ENCODE measurements at places on chromosomes 2 and 18.

GRCh38 chr2:5705490-5705889, 13.3 kb downstream of the SOX11 start:
- no peak for DNase-seq

GRCh38 chr2:235102896-235103295, 151.1 kb downstream of the SH3BP4 start:
- no peak for DNase-seq

DNA sequence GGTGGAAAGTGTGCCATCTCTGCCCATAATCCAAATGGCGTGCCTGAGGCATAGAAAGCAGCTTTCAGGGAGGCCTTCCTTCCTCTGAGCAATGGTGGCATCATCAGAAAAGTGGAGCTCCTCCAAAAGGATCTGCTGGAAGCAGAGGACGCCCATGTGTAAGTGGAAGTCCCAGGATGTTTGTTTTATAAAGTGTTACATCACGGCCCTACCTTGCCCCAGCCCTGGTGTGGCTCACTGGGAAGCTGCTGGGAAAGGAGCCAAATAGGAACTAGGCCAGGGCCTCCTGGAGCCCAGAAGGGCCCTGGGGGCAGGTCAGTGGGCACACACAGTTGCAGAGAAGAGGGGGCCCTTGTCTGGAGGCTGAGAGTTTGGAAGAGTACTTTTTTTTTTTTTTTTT, 4.2 kb upstream of the ODC1 start:
- DNase-seq, result no peak

- DNase-seq, result no peak
These were observed 141.2 kb upstream of the CTAGE1 start for GRCh38 chr18:22558945-22559385.

- no peak for DNase-seq
These were observed 1.1 kb downstream of the ENOSF1 start for GRCh38 chr18:711310-711656.

DNA sequence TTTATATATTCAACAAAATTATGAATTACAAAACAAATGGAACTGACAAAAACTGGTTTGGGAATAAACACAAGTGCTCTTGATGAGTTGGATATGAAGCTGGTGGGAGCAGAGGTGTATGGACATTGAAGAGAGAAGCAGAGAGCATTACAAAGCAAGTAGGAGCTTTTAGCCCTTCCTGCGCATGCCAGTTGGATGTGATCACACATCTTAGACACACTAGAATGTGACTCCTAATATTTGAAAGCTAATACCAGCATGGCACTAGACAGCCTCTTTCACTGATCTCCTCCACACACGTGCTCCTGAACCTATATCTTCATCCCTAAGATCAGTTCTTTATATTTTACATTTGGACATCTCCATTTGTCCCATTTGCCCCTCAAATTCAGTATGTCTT, 298.1 kb downstream of the MTX2 start:
- DNase-seq, result no peak

DNA sequence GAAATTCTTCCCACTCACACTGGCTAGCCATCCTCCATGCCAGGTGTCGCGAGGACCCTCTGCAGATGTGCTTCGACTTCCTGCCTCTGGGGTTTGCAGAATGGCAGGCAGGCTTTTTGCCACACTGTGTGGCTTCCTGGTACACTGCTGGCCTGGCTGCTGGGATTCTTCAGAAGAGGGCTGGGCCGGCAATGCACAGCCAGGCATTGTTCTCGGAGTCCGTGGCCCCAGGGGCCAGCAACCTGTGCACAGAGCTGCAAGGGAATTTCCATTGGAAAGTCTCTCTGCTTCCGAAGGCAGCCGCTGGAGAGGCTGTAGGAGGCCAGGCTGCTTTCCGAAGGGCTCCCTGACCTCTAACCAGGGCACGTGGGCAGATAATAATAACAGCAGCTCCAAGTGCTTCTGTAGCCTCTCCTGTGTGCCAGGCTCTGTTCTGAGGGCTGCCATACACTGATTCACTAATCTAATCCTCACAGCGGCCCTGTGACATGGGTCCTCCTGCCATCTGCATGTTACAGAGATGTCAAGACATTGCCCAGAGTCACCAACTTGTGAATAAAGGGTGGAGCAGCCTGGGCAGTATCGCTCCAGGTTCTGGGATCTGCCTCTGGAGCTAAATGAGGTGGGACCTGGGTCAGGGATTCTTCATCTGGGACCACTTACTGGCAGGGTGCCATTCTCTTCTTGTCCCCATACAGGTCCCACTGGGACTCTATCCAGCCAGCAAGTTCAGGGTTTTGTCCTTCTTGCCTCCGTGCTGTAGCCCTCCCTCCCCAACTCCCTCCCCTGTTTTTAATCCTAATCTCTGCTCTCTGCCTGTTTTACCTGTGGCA, 5.0 kb downstream of the LDLRAD4 start:
- DNase-seq, result no peak

- DNase-seq, result no peak
These were observed 266.4 kb upstream of the FN1 start for GRCh38 chr2:215702116-215702902.

GRCh38 chr2:201900362-201900761, 94.0 kb downstream of the CDK15 start:
- DNase-seq, result no peak

DNA sequence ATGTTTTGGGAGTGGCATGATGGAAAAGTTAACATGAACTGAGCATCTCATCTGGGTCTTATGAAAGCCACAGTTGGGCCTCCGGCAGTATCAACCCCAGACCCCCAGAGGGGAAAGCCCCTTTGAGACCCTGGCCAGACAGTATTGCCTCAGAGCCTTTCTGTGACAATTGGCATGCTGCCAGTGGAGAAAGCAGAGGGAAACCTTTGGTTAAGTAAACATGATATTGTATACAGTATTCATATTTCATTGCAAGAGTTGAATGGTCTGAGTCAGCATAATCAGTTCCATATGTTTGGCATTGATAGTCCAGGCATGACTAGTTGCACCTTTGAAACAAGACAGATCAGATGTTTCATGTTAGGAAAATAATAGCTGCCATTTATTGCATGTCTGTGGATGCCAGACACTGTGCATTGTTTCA, 20.0 kb downstream of the MERTK start:
- no peak for DNase-seq

- DNase-seq, result no peak
These were observed 241.3 kb downstream of the LOXHD1 start for GRCh38 chr18:46415532-46416252.

DNA sequence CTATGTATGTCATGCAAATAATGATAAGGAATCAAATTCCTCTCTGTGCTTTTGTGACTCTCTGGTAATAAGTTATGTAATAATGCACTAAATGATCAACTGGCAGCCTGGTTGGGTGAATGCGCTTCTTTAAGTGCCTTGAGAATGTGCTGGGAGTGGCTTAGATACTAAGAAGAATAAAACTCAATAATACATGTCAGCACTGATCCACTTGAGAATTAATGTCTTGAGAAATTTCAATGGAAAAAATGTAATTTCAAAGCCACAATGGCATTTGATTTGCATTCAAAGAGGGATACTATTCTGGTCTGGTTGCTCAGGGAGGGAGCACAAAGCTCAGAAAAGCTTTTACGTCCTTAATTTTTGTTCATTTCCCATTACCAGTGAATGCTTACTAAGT, 137.7 kb upstream of the MMADHC start:
- DNase-seq, result no peak

GRCh38 chr2:200253639-200254038, 52.9 kb upstream of the SPATS2L start:
- DNase-seq, result no peak

- DNase-seq, result no peak
These were observed 3.2 kb downstream of the TXNL4A start for GRCh38 chr18:79985172-79985571.

DNA sequence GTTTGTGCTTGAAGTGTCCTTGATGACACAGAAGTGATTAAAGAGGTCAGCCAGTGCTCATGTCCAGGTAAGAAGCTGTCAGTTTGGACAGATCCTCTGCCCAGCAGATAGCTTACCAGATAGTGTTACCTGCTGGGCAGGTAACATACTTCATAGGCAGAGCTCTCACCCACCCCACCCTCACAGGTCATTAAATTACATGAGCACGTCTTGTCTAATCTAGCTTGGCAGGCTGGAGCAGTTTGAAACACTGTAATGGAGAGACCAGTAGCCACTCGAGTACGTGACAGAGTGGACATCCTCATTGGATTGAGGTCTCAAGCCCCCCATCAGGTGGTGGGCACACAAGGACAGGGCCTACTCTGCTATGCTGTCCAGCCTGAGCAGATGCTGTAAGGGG, 27.1 kb downstream of the TTC32 start:
- no peak for DNase-seq

- no peak for DNase-seq
These were observed 666.8 kb downstream of the ARHGAP15 start for GRCh38 chr2:143796051-143796450.

- DNase-seq, result no peak
These were observed 94.0 kb upstream of the ACVR1C start for GRCh38 chr2:157722580-157723234.

- no peak for DNase-seq
These were observed 140.8 kb downstream of the MEIS1 start for GRCh38 chr2:66575625-66576310.

DNA sequence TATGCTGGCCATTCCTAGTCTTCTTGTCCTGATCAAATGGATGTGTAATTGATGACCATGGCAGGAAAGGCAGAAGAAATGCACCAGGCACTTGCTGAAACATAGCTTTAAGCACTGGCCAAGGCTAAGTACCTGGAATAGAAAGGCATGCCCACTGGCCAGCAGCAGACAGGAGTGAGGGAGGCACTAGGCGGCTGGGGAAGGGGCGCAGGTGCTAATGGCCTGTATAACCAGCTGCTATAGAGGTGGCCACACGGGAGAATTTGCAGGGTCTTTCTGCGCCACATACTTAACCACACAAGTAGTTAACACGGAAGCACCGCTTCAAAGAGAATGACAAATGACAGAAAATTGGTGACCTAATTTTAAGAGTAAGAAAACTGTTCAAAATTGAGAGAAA, 66.3 kb upstream of the CHRNA1 start:
- DNase-seq, result no peak

DNA sequence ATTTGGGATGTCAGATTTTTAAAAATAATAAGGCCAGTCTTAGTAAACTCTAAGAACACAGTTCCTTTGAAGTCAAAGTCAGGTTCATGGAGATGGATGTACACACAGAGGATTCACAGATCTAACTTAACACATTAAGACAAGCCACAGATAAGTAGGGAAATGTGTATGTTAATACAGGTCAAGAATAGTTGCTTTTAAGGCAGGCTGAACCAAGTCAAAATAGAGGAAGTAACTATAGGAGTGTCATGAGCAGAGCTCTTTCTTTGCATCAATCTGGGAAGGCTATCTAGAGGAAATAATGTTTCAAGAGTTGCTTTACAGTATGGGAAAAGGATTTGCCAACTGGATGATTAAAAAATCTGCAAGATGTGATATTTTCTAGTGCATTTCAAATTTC, 128.0 kb upstream of the FBXO11 start:
- DNase-seq, result no peak

- DNase-seq, result peak; percentile 24
These were observed 214.2 kb downstream of the PTGR3 start for GRCh38 chr18:74994502-74995418.

GRCh38 chr2:184598002-184598315, 370 bp upstream of the ZNF804A start:
- DNase-seq, result no peak

GRCh38 chr2:191601060-191601459, 76.9 kb upstream of the NABP1 start:
- DNase-seq, result no peak

DNA sequence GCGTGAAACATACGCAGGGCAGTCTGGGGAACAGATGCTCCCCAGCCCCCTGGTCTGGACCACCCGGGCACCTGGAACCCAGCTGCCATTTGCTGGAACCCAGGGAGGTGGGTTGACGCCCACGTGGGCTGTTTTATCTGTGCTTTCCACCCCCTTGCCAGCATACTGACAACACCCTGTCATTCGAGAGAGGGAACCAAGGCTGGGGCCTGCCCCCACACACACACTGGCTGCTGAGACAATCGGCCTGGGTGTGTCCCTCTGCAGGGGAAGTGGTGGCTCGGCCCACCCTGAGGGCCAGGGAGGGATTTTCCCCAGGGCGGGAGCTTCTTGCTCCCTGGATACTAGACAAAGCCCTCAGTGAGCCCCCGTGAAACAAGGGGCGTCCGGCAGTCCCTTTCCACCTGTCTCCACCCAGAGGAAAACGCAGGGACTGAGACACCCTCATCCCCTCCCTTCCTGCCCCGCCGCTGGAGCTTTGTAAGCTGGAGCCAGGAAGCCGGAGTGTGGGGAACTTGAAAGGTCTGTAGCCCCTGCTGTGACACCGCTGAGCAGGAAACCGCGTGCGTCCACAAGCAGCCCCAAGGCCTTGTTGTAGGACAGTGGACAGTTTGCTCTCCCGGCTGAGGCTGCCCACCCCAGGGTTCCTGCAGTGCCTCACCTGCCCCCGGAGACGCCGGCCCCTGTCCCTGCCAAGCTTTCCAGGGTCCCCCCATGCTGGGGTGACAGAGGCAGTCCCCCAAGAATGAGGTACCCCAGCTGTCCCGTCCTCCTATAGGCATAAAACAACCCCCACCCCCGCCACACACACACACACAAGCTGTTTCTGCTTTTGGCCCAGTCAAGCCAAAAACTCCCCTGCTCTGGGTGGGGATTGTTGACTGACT, 14.1 kb upstream of the KLF11 start:
- DNase-seq, result peak; percentile 74

DNA sequence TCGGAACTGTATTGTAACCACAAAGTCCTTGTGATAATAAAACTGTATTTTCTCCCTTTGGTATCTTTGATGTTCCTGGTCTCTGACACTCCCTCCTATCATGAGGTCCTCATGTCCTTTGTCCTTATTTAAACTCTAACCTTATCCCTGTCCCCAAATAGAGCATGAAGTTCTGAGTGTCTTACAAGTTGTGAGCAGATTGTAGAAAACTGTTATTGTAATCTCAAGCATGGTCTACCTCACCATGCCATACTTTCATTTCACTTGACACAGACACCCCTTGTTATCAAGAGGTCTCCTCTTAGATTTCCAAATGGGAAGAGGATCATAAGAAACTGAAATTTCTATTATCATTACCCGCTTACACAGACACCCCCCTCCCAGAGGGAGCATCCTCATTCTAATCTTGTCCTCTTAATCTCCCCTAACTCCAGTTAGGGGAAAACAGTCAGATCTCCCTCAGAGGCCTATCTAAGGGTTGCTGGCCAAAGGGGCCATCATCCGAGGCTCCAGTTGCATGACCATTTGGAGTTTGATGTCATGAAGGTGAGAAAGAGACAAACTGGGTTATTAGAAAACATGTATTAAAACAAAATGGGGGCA, 29.0 kb downstream of the MYO3B start:
- DNase-seq, result no peak

GRCh38 chr2:239290618-239291474, 110.0 kb downstream of the HDAC4 start:
- no peak for DNase-seq

GRCh38 chr18:26436176-26437051, 111.9 kb downstream of the KCTD1 start:
- DNase-seq, result no peak

- DNase-seq, result no peak
These were observed 72.3 kb upstream of the RIOK3 start for GRCh38 chr18:23380817-23381216.
